ENCODE measurements at places on chromosomes 16 and 17. TPM values are rescaled to one million over a fixed set of nuclear protein-coding genes. Genes with fewer than 3 reads are reported as not detected.

GRCh38 chr16:10253409-10253808 lies 71.2 kb upstream of the GRIN2A start:
- DNase-seq, result no peak

DNA sequence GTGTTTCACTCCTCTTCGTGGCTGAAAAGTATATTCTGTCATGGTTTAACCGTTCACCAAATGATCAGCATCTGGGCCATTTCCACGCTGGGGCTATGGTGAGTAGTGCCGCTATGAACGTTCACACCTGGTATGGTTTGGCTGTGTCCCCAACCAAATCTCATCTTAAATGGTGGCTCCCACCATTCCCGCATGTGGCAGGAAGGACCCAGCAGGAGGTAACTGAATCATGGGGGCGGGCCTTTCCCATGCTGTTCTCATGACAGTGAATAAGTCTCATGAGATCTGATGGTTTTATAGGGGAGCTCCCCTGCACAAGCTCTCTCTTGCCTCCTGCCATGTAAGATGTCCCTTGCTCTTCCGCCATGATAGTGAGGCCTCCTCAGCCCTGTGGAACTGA lies 45.7 kb upstream of the ZNF469 start:
- no peak for DNase-seq

DNA sequence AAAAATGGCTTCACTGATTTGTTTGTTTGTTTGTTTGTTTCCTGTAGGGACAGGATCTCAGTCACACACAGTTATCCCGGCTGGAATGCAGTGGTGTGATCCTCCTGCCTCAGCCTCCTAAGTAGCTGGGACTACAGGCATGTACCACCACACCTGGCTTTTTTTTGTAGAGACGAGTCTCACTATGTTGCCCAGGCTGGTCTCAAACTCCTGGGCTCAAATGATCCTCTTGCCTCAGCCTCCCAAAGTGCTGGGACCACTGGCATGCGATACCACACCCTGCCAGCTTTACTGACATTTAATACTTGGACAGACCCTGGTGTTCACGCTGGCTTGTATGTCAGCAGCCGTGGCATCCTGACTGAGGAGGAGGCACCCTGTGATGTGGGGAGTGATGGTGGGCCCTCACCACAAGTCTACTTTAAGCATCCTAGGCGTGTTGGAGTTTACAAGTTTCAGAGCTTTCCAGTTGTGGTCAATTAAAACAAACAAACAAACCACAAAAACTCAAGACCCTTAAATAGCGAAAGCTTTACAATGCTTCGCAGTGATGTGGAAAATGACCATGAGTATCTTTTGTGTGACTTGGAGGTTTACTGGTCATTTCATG lies 5.1 kb downstream of the ABCA3 start:
- peak; percentile 5 for DNase-seq

GRCh38 chr17:65173284-65173793 lies 36.2 kb downstream of the RGS9 start:
- no peak for DNase-seq

- DNase-seq, result no peak
Observed at GRCh38 chr17:15119968-15120367, 145.2 kb downstream of the PMP22 start.

GRCh38 chr17:52828621-52829020 lies 670.1 kb upstream of the CA10 start:
- DNase-seq, result no peak

DNA sequence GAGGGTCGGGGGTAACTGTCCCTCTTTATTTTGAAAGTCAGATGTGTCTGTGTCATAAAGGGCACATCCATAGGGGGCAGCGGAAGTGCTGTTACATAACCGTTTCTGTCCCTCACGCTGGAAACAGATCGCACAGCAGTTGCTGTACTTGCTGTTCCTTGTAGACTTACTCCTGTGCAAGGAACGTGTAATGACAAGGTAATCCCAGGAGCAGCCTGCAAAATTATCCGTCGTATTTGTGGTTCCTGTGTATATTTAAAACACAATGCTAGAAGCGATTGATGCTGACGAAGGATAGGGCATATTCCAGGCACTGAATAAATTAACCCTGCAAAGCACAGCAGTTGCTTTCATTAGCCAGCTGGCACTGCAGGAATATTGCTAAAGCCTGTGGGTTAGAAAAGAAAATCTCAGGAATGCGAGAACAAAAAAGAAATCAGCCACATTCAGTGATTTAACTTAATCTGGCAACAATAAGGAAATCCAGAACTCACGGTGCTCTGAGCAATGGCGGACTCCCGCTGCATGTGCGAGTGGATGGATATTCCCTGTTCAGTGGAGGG lies 76.2 kb downstream of the SPECC1 start:
- DNase-seq, result no peak

DNA sequence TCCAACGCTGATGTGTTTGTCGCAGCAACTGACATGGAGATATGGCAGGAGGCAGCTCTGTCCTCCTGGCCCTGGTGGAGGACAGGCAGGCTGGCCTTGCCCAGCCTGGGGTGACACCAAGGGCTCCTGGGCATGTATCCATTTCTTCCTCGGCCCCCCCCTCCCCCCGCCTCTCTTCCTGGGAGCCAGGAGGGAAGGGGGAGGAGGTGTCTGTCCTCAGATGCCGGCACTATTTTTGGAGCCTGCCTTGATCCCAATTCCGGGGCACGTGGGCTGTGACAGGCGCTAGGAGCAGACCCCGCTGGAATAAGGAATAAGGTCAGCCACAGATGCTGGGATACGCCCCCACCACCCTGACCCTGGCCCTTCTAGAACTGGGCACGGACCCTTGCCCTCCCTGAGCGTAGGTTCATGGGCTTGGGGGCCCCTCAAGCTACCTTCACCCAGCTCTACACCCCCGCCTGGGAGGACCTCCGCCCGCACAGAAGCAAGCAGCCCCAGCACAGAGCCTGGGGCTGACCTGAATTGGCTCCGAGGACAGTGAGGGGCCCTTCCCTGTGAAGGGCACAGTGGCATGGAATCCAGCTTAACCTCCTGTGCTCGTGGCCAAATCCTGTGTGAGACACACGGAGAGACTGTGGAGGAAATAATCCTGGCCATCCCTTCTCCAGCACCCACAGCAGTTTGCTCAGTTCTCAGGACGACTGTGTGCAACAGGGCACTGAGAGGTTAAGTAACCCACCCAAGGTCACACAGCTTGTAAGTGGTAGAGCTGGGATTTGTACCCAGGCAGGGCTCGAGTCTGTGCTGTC lies 24.1 kb downstream of the SEC14L5 start:
- DNase-seq, result no peak

DNA sequence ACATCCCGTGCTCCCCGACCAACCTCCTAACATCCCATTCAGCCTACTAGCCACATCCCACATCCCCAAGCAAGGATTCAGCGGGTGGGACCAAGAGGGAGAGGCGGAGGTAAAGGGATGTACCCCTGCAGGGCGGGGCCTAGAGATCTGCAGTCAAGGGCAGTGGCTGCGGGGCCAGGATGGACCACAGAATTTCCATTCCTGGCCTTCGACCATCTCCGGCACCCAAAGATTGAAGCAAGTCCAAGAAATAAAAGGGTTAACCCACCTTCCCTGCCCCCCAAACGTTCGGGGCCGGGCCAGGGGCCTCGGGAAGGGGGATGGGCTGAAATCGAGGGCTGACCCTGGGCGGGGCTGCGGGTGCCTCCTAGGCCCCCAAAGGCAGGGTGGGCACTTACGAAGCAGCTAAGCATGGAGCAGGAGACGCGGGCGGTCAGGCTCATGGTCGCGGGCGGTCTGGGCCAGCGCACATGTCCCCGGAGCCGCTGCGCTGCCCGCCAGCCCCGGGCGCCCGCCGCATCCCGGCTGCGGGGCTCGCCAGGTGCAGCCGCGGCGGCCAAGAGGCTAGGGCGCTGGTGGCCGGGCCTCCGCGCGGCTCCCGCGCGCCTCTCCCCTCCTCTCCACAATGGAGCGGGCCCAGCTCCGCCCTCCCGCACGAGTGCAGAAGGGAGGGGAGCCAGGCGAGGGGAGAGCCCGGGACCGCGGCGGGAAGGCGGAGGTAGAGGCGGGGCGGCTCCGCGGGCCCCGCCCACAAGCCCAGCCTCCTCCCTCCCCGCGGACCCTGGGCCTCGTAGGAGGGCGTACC lies at the start of gene MTMR4:
Gene MTMR4 (minus strand): TSS at position 674 of the 805 bp plus-strand sequence. CDS start 231 bp downstream, at position 443.
- peak; percentile 90 for DNase-seq

DNA sequence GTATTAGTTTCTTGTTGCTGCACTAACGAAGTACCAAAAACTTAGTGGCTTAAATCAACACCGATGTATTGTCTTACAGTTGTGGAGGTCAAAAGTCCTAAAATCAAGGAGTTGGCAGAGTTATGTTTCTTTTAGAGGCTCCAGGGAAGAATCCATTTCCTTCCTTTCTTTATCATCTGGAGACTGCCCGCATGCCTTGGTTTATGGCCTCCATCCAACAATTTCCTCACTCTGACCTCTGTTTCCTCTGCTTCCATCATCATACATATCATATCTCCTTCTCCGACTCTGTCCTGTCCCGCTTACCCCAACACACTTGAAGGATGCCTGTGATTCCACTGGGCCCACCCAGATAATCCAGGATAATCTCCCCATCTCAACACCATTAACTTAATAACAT lies 627.8 kb downstream of the KCNJ2 start:
- no peak for DNase-seq

- peak; percentile 49 for DNase-seq
Observed at GRCh38 chr17:42421507-42422338, 1.3 kb downstream of the CAVIN1 start.

GRCh38 chr16:68776821-68777485 lies 39.9 kb downstream of the CDH1 start:
- no peak for DNase-seq

GRCh38 chr17:50550661-50551432 lies 3.9 kb downstream of the SPATA20 start:
- peak; percentile 88 for DNase-seq

DNA sequence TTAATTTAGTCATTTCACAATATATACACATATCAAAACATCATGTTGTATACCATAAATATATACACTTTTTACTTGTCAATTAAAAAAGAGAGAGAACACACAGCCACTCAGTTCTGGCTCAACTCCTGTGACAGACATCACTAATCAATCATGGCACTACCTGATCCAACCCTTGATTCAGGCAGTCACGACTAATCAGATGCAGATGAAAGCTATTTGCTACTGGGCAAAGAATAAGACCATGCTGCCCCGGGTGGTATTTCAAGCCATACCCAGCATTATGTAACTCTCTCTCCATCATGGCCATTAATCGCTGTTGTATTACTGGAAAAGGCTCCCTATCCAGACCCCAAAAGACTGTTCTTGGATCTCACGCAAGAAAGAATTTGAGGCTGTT lies 345.7 kb downstream of the HAPSTR1 start:
- DNase-seq, result no peak

DNA sequence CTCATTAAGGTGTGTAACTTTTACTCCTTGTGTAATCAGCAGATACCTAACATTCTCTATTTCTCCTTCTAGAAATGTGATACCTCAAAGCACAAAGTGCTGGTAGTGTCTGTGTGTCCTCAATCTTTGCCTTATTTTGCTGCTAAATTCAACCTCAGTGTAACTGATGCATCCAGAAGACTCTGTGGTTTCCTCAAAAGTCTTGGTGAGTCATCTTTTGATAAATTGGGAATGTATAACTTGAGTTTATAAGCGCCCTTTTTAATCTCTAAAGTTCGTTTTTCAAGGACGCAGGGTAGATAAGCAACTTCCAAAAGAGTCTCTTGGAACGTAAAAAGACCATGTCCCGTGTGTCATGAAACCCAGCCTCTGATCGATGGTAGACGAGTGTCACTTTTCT lies 10.2 kb downstream of the NARF start:
- no peak for DNase-seq

GRCh38 chr16:81149614-81150013 lies 53.4 kb upstream of the GCSH start:
- DNase-seq, result no peak

GRCh38 chr17:29577385-29578211 lies 9.1 kb downstream of the TP53I13 start:
- no peak for DNase-seq

GRCh38 chr16:85199069-85199725 lies 86.9 kb upstream of the CIBAR2 start:
- DNase-seq, result no peak

DNA sequence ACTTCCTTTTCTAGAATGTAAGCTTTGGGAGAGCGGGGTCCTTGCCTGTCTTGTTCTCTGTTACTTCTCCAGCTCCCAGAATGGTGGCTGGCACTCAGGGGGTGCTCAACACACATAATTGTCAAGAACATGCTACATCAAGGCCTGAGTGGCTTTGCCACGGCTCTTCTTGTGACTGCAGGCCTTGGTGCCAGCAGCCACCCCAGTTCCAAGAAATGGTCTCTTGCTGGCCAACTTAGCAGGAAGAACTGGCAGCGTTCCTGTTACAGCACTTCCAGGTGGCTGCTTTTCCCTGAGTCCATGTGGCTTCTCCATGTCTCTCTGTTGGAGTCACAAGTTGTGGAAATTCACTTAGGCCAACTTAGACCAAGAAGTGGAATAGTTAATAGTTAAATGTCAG lies 36.1 kb downstream of the PRKCB start:
- no peak for DNase-seq

GRCh38 chr16:88608076-88608475 lies 30.3 kb upstream of the IL17C start:
- DNase-seq, result no peak

GRCh38 chr16:79758615-79759346 lies 158.2 kb upstream of the MAF start:
- DNase-seq, result no peak

DNA sequence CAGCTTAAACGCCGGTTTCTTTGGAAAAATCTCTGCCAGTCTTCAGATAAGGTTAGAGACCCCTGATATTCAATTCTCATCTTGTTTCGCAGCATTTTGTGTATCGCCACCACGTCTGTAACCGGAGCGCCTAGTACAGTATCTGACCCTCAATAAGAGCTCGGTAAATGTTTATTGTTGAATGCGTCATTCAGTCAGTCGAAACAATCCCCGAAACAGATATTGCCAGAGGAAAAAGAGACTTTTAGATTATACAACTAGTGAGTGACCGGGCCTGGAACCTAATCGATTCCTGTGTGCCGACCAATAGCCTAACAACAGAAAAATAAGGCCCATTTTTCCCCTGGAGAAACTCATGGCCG lies 626 bp downstream of the PELP1 start:
- no peak for DNase-seq

- DNase-seq, result peak; percentile 81
Observed at GRCh38 chr16:62225675-62226074, 189.4 kb upstream of the CDH8 start.

DNA sequence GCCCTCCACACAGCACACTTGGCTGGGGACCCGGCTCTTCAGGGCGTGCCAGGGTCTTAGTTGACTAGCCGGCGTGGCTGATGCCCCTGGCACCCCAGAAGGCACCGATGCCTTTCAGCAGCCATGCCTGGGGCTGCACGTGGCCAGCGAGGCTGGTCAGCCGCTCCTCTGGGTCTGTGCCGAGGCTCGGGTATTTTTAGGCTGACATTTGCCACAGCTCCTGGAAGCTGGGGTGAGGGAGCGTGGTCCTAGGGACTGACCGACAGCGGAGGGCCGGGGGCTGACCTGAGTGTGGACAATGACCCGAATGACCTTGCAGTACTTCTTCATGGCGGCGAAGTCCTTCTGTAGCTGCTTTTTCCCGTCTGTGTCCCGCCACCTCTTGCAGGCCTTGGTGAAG lies 3.9 kb downstream of the RPL3L start:
- DNase-seq, result no peak

POLG2 gene
- 9.0 TPM for total RNA-seq

RMI2 gene
- 0.70 TPM for total RNA-seq

ZNF232 gene
- total RNA-seq, result 5.3 TPM

CCDC144A gene
- 0.43 TPM for total RNA-seq

SLC16A6 gene
- total RNA-seq, result 0.40 TPM

SMPD3 gene
- 32.7 TPM for total RNA-seq

DPEP1 gene
- 0.13 TPM for total RNA-seq

NUP88 gene
- total RNA-seq, result 41.0 TPM

KRT17 gene
- total RNA-seq, result not detected

KCNH6 gene
- total RNA-seq, result not detected

NPIPB6 gene
- 0.28 TPM for total RNA-seq

CACNA1G gene
- 0.10 TPM for total RNA-seq

UTS2R gene
- not detected for total RNA-seq

Data from left lobe of liver (tissue), 2 donors.